ENCODE measurements at places on chromosomes 1 and 21. TPM values are rescaled to one million over a fixed set of nuclear protein-coding genes. Genes with fewer than 3 reads are reported as not detected.

LIPI gene
- total RNA-seq, result not detected

KCND3 gene
- total RNA-seq, result under 0.01 TPM

LENEP gene
- 0.56 TPM for total RNA-seq

A3GALT2 gene
- not detected for total RNA-seq

C1orf122 gene
- 15.9 TPM for total RNA-seq

S100A1 gene
- not detected for total RNA-seq

OR10Z1 gene
- not detected for total RNA-seq

AMY2B gene
- total RNA-seq, result 1.2 TPM

CFHR2 gene
- total RNA-seq, result not detected

ZNF697 gene
- 24.6 TPM for total RNA-seq

SERPINC1 gene
- not detected for total RNA-seq

SPRR2F gene
- total RNA-seq, result not detected

LINGO4 gene
- not detected for total RNA-seq

AGO4 gene
- total RNA-seq, result 17.9 TPM

TRIM67 gene
- not detected for total RNA-seq

LCE2A gene
- not detected for total RNA-seq
